ENCODE measurements at places on chromosomes 5 and 9. TPM values are rescaled to one million over a fixed set of nuclear protein-coding genes. Genes with fewer than 3 reads are reported as not detected.

The MAP1B gene
- total RNA-seq, result 120 TPM

- no peak for DNase-seq
These were observed 184.5 kb downstream of the TRIO start for GRCh38 chr5:14327624-14328023.

The SPTLC1 gene
- total RNA-seq, result 64.2 TPM

GRCh38 chr5:147949711-147950573, 43.6 kb upstream of the C5orf46 start:
- no peak for DNase-seq

GRCh38 chr5:79694652-79695051, 5.0 kb downstream of the CMYA5 start:
- no peak for DNase-seq

- DNase-seq, result no peak
These were observed 2.9 kb downstream of the IQGAP2 start for GRCh38 chr5:76406014-76406413.

DNA sequence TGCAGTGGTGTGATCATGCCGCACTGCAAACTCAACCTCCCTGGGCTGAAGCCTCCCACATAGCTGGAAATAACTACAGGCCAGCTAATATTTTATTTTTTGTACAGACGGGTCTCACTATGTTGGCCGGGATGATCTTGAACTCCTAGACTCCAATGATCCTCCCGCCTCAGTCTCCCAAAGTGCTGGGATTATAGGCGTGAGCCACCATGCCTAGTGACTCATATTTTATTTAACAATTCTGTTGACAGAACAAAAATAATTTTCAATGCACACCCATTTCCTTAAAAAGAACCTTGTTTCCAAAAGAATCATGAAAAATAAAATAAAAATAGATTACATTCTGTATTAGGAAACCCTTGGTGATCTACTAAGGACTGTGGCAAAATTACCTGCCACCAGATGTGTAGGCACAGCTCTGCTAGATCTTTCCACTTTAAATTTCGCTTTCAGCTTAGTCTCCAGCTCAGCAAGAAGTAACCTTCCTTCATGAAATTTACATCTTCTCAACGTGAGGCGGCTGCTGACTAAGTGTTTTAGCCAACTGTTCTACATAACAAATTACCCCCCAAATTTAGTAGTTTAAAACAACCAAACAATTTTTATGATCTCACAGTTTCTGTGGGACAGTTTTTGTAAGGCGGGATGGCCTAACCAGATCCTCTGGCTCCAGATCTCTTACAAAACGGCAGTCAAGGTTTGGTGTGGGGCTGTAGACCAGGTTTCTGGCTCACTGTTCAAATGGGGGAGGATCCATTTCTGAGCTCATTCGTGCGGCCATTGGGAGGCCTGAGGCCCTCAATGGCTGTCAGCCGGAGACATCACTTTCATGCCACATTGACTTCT, 32.6 kb upstream of the GOLPH3 start:
- no peak for DNase-seq

The KLHL3 gene
- 10.5 TPM for total RNA-seq

DNA sequence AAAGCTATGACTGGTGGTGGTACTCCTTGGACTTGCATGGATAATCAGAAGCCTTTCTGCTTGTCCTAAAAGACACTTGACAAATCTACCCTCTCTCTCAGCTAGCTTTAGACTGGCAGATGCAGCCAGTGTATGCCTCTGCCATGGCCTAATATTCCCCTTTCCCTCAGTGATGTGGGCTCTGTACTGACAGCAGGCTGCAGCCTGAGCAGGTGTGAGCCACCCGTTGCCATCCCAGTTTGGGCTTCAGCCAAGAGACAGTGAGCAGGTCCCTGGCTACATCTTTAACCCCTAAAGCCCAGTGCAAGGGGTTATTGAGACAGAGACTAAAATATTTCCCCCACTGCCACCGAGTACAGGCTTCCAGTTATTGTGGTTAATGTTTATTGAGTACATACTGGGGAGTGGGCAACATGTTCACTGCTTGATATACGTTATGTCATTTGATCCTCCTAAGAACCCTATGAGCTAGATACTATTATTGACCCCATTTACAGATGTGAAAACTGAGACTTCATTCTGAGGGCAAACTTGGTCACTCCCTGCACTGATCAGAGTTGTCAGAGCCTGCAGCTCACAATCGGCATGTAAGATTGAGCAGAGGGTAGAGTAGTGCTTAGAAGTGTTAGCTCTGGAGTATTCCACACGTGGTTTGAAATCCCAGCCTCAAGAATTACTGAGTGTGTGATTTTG, 254.2 kb downstream of the ARHGAP26 start:
- no peak for DNase-seq

DNA sequence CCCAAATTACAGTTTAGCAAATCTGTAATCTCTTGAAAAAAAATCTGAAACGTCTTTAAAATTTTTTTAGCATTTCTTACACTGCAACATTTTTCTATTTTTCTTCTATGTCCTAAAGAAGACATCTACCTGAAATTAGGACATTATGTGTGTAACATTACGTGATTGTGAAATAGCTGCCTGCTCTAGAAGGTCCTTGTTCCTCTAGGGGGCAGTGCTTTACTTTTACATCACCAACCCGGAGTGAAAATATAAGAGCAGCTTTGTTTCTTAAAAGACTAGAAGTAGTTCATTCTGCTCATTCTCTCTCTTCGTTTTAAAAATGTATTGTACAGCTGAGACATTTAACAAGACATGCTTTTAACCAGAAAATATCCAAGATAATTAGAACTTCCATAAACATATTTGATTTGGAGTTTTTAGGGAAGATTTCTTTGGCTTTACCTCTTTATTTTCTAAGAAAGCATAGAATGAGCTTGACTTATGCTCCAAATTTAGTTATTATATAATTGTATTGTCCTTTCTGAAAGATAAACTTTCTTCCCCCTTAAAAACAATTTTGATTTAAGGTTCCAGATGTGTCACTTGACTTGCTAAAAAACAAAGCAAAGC, 48.1 kb upstream of the RIOK2 start:
- DNase-seq, result no peak

DNA sequence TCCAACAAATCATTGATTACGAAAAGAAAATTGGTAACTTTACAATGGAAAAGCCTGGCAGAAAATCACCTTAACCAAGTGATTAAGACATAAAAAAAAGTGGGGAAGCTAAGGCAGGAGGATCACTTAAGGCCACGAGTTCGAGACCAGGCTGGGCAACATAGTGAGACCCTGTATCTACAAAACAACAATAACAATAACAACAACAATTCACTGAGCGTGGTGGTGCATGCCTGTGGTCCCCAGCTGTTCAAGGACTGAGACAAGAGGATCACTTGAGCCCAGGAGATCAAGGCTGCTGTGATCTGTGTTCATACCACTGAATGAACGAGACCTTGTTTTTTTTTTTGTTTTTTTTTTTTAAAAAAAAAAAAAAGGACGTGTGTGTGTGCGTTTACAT, 21.3 kb downstream of the PTBP3 start:
- DNase-seq, result no peak

DNA sequence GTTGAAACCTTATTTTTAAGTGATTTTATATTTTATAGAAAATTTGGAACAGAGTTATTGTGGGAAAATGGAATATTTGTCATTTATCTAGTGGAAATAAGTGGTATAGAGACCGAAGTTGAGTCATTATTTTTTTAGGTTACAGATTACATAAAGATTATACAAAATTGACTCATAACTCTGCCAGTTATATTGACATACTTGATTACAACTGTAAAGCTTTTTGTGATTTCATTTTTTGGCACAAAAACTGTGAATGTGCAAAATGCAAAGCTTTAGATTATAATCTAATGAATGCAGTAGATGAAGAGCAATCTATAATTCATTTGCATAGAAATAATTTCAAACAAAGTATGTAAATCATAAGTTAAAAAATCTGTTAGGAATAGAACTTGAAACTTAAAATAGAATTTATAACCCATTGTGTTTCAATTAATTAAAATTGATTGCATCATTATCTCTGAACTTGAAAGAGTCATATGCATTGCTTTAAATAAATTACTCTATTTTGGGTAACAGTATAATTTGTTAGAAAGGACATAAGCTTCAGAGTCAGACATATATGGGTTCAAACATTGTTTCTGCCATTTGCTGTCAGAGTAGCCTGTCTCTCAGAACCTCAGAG, 280.4 kb downstream of the FER start:
- DNase-seq, result no peak

The HEMGN gene
- not detected for total RNA-seq

- DNase-seq, result no peak
These were observed 5.6 kb upstream of the STARD4 start for GRCh38 chr5:111517853-111518501.

The ISL1 gene
- total RNA-seq, result 0.19 TPM

The MARCHF3 gene
- total RNA-seq, result 12.0 TPM

DNA sequence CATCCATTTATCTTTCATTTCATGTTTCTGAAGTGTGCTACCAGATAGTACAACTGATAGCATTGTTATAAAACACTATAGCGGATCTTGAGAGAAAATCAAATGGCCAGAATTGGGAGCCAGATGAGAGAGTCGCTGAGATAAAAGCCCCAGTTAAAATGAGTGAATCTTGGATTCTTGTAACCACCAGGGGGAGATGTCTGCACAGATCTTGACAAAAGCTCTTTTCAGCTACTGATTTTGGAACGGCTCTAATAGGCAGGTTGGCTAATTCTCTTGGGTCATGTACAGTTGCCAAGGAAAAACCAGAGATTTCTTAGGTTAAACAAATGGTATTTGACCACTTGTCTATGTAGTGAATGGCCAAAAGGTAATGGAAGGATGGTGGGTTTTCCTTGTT, 21.7 kb downstream of the F2RL2 start:
- no peak for DNase-seq

The FAM153A gene
- not detected for total RNA-seq

The CEP72 gene
- 19.6 TPM for total RNA-seq

- no peak for DNase-seq
These were observed 293.2 kb upstream of the KLF4 start for GRCh38 chr9:107782789-107783188.

The STXBP1 gene
- total RNA-seq, result 60.9 TPM

The OBP2A gene
- total RNA-seq, result not detected

- DNase-seq, result no peak
These were observed 143.9 kb upstream of the STC2 start for GRCh38 chr5:173472164-173472563.

- DNase-seq, result peak; percentile 33
These were observed 584.4 kb upstream of the ACO1 start for GRCh38 chr9:31799953-31800609.

The CCDC171 gene
- total RNA-seq, result 2.3 TPM

GRCh38 chr5:139091439-139092156, 106.6 kb downstream of the SIL1 start:
- DNase-seq, result no peak

- no peak for DNase-seq
These were observed 12.1 kb upstream of the UNC5A start for GRCh38 chr5:176798086-176798876.

The PCDHB6 gene
- 0.28 TPM for total RNA-seq

The RNF183 gene
- not detected for total RNA-seq

- no peak for DNase-seq
These were observed 206.2 kb upstream of the CDH10 start for GRCh38 chr5:24850926-24851486.

- DNase-seq, result no peak
These were observed 30.7 kb upstream of the CCNB1 start for GRCh38 chr5:69136293-69136692.

- no peak for DNase-seq
These were observed 173.7 kb downstream of the CPLANE1 start for GRCh38 chr5:37075399-37075950.
